GF-D8 (cell line): ENCODE measurements at places on chromosomes 4 and X.

DNA sequence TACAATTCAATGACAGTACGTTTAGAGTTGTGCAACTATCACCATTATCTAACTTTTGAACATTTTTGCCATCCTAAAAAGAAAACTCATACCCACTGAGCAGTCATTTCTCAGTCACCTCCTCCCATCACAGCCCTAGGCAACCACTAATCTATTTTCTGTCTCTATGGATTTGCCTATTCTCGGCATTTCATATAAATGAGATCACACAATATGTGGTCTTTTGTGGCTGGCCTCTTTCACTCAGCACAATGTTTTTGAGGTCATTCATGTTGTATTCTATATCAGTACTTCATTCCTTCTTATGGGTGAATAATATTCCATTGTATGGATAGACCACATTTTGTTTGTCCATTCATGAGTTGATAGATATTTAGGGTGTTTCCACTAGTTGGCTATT lies 103.0 kb downstream of the PPEF1 start:
- no peak for DNase-seq

- DNase-seq = peak; percentile 20
Measured at GRCh38 chrX:48025561-48025960, 18.8 kb downstream of the SPACA5 start.

GRCh38 chr4:184762100-184762499 lies 28.2 kb upstream of the CENPU start:
- no peak for DNase-seq

- DNase-seq = no peak
Measured at GRCh38 chrX:98501426-98501825, 1617.7 kb downstream of the RPA4 start.

DNA sequence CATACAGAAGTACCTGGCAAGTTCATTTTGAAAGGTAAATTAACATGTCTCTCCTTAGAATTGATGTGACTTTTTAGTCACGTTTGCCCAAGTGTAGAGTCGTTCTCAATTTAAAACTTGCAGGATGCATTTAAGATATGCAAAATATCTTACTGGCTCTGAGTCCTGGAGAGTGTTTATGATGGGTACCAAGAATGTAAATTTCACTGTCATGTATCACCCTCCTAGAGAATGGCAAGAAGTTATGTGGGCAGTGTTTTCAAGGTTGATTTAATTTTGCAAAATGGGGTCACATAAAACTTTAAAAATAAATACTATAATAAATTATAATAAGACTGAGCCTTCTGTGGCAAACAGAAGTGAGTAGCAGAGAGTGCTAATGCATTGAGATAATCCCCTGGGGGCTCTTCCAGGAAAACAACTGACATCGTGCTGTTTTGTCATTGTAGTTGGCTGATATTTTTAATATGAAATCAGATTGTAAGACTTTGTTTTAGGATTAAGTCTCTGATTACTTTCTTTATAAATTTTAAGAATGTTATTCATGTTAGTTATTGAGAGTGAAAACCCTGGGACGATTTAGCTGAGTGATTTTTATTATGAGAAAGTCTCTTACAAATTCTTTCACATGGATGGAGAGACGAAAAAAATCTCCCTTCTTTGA lies 103.0 kb downstream of the AFF1 start:
- DNase-seq = no peak

DNA sequence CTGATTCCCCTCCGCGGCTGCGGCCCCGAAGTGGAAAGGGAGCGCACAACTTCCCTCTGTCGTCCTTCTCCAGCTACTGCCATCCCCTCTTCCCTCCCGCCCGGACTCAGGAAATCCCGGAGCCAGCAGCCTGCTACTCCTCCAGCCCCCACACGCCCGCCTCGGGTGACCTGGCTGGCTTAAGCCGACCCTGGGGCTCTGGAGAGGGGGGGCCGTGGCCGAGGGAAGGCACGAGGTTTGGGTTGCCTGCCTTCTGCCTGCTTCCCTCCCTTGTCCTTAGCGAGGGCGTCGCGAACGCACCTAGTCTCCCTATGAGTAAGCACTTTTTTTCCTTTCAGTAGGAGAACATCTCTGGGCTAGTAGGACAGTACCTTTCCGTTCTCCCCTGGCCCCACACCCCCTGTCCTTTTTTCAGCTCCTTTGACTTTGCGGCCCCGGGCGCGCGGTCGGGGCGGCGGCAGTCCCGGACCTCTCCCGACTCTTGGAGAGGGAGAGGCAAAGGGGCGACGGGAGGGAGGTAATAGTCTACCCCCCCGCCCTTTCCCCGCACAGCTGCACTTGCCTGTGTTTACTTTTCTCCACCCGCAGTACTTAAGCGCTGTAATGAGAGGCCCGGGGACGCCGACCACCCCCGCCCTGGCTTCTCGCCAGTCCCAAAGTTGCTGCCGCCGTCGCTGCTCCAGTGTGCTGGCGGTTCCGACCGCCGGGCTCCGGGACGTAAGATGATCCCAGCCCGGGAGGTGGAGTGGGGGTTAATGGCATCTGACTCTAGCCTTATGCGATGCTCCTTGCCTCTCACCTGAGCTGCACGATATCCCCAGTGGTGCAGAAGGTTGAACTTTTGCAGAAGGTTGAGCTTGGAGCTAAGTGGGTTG lies 868 bp downstream of the PLS3 start:
- no peak for DNase-seq

DNA sequence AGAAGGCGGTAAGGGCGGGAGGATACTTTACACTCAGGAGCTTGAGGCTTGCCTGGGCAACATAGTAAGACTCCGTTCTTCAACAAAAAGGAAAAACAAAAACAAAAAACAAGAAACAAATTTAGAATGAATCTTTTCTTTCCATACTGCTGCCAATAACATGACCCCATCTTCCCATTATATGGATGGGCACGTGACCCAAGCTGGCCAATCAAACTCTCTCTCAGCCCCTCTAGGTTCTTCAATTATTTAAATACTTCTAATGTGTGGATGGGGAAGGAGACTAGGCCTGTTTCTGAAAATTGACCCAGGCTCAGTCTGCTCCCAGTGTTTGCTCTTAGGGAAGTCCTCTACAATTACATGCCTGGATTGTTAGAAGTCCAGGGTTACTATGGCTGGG lies 22.2 kb upstream of the ATP6AP2 start:
- DNase-seq = no peak

GRCh38 chrX:86016139-86016538 lies 31.2 kb downstream of the CHM start:
- no peak for DNase-seq

- DNase-seq = no peak
Measured at GRCh38 chr4:142226014-142226413, 589.6 kb downstream of the IL15 start.

- no peak for DNase-seq
Measured at GRCh38 chr4:86452422-86452891, 92.6 kb upstream of the MAPK10 start.

DNA sequence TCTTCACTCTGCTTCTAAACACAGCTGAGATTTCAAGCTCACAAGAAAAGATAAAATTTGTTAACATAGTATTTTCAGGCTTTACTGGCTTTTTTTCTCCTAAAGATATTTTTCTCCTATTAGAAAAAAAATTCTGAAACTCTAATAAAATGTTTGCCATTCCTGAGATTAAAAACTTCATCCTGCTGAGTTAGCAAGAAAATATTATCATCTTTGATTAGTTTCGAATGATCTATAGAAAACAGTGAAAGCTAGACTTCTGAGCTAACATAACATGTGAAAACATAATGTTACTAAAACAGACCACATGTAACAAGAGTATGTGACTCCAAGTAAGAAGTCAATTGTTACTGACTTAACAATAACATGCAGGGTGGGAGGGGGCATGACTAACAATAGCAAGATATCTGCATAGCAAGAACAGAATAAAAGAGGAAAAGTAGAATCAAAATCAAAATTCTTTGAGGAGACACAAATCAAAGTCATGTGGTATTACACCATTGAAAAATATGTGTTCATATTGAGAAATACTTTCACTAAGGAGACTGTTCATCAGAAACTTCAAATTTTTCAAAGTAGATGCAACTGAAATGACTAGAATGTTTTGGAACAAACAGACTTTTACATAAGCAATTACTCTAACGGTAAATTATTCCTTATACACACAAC lies 14.5 kb downstream of the TBCK start:
- DNase-seq = no peak
